ENCODE measurements at places on chromosomes 11 and 22.

DNA sequence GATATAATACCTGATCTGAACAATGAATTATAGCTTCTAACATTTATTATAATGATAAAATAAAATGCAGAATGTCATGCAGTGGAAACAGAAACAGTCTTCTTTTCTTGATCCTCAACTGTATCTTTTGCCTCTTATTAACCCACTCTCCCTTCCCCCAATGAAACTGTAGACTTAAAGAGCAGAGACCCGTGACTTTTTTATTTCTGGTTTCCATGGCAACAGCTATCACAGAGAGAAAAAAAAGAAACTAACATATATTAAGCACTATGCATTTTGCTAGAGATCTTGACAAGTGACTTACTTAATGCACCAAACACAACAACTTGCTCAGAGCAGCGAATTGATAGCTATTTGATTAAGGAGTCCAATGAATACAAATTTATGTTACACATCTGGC, 69.3 kb downstream of the RAB38 start:
- DNase-seq, result no peak

DNA sequence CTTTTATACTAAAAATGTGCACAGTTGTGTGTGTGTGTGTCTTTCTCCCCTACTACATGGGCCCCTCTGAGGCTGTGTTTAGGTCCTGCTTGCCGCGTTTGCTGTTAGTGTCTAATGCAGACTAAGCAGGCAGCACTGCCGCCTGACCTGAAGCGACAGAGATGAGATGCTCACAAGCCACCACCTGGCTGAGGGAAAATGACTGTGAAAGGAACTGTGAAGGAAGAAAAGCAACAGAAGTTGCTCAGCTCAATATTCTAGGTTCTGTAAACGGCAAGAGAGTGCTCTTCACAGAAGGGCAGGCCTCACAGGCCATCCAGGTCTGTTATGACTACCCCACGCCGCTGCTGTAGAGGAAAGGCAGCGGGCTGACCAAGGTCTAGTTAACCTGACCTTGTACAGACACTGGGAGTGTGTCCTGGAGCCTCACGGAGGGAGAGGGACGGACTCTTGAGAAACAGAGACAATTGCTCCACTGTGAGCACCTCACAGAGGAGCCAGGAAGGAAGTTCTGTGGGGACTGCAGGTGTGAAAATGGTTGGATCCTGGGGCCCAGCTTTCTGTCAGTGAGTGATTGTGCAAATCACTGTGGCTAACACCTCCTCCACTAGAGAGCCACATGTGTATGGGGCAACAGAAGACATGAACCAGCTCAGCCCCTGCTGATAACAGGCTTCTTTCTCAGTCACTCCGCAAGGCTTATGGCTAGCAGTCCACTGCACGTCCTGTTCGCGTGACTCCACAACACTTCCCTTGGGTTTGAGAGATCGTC, 31.3 kb upstream of the YPEL1 start:
- DNase-seq, result no peak

DNA sequence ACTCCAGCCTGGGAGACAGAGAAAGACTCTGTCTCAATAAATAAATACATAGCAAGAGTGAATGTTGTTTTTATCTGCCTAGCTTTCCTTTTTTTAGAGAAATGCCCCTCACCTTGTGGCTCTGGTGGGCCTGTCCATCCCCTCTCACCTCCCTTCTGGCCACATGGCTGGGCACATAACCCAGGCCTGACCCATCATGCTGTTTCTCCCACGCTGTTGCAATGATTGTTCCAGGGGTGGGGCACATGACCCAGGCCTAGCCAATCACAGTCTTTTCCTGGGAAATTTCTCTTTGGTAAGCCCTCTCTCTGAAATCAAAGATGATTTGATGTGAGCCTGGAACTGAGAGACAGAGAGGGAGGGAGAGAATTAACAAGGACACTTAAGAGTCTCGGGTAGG, 5.5 kb upstream of the CYTH4 start:
- peak; percentile 15 for DNase-seq

GRCh38 chr11:74820763-74821162, 72.1 kb downstream of the RNF169 start:
- peak; percentile 99 for DNase-seq

DNA sequence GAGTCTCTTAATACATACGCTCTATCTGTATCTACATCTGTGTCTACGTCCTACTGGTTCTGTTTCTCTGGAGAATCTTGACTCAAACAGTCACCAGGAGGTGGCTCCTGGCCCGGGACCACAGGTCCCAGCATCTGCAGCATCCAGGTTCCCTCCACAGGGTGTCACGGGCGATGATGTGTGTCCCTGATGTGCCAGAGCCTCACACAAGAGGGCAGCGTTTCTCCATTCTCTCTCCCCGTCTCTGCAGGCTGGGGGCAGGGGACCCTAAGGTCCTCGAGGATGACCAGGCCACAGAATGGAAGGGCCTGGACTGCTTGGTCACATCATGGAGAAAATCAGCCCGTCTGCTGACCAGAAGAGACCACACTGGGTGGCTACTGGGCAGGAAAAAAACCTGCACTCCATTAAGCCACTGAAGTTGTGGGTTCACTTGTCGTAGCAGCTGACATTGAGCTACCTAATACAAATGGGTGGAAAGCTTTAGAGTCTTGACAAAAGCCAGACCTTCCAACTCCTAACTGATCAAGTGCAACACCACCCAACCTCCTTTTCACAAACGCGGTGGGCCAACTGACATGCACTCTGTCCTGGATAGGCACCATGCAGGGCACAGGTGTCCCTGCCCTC, 392.5 kb downstream of the CTTN start:
- no peak for DNase-seq

GRCh38 chr11:126039485-126040271, 23.0 kb downstream of the CDON start:
- peak; percentile 5 for DNase-seq

DNA sequence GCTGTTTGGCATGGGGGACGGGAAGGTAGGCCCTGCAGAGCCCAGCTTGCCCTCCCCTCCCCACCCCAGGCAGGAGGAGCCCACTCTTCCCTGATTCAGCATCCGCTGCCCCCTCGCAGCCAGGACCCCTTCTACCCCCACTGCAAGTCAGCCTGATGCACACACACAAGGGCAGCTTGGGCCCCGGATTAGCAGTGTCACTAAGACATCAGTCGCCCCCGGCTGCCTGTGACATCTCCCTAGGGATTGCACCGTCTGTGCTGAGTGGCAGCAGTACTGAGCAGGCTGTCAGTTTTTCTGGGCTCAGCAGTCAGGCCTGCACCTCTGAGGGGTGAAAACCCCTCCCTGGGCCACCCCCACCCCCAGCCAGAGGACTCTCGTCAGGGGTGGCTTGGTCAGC, 30.4 kb upstream of the SYT7 start:
- DNase-seq, result no peak

DNA sequence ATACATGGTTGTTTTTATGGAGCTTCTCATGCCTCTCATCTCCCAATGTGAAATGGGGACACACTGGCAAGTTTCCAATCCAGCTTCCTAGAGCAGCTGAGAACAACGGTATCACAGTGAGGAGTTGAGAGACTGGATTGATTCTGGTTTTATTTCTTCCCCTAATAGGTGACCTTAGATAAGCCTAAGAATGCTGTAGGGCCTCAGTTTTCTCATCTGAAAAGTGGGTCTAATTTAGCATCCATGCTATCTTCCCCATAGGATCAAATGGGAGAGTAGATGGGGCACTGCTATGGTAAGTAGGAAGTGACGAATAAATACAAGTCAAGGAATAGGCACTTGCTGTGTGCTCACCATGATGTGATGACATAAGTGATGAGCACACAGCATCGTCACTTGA, 61.1 kb upstream of the PHOX2A start:
- no peak for DNase-seq

- no peak for DNase-seq
Observed at GRCh38 chr11:121801394-121801748, 314.6 kb downstream of the BLID start.

Measured in IMR-90 (cell line).